ENCODE measurements at places on chromosomes 5 and 9. TPM values are rescaled to one million over a fixed set of nuclear protein-coding genes. Genes with fewer than 3 reads are reported as not detected.

Gene CATSPER3
- 0.43 TPM for polyA plus RNA-seq

Gene SLC34A3
- polyA plus RNA-seq, result not detected

Gene LVRN
- 0.05 TPM for polyA plus RNA-seq

Gene KIF4B
- not detected for polyA plus RNA-seq

Gene IFNA2
- polyA plus RNA-seq, result not detected

- no peak for DNase-seq
These were observed 616 bp downstream of the VCAN start for GRCh38 chr5:83472213-83472507.

GRCh38 chr5:1720396-1721110 lies 79.1 kb downstream of the MRPL36 start:
- DNase-seq, result no peak
